ENCODE measurements at places on chromosomes 2 and 18. TPM values are rescaled to one million over a fixed set of nuclear protein-coding genes. Genes with fewer than 3 reads are reported as not detected.
A peak's percentile ranks its signal among the peaks of the same experiment; 100 is the strongest.

Gene CACNB4
- total RNA-seq, result 0.21 TPM

Gene HOXD12
- not detected for total RNA-seq

Gene SP9
- not detected for total RNA-seq

- no peak for DNase-seq
These were observed 61.4 kb downstream of the GPR39 start for GRCh38 chr2:132477962-132478361.

- DNase-seq, result no peak
These were observed 77.8 kb upstream of the STK17B start for GRCh38 chr2:196249171-196249570.

- DNase-seq, result no peak
These were observed 53.4 kb downstream of the ADI1 start for GRCh38 chr2:3465844-3466481.

- DNase-seq, result no peak
These were observed 709.2 kb upstream of the ID2 start for GRCh38 chr2:7972670-7973069.

- no peak for DNase-seq
These were observed 52.8 kb downstream of the SLC4A1AP start for GRCh38 chr2:27716301-27717069.

DNA sequence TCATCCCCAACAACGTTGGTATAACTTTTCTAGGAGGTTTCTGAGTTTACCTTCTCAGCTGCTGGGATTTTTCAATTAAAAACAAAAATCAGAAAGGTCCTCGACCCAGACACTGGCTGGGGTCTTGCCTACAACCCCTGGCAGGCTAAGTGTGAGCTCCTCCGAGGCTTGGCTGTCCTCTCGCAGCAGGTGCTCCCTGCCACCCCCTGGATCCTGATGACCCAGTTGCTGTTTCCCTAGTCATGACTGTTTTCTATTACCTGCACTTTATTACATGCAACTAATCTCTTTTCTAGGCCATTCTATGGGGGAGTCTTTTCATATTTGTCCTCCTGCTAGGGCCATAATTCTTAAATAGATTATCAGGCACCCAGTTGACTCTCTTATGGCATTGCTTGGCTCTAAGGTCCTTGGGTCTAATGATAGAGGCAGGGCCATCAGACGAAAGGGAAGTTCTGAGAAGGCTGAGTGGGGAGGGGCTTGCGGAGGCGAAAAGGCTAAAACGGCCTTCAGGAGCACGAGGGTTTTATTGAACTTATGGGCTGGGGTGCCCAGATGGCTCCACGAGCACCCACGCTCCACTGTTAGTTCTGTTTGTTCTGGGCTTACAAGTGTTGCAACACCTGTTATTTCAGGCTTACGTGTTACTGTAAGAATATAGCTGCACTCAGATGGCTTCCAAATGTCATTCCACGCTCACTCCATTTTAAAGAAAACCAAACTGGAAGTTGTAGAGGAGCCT, 166.0 kb downstream of the NCK2 start:
- no peak for DNase-seq

GRCh38 chr2:9656270-9656766, 25.5 kb upstream of the YWHAQ start:
- peak; percentile 71 for DNase-seq

Data from activated CD4-positive, alpha-beta T cell treated with anti-CD3 and anti-CD28 coated beads, Interleukin-2, amount 10 ng/mL, durations not matched to agents 7 days and 5 days (primary cell).